Activated gamma-delta T cell treated with Interleukin-2 at 50 U/mL for 16 hours (primary cell): ENCODE measurements at places on chromosomes 5 and 9.

- no peak for DNase-seq
These were observed 541.0 kb downstream of the DTWD2 start for GRCh38 chr5:118447350-118447749.

DNA sequence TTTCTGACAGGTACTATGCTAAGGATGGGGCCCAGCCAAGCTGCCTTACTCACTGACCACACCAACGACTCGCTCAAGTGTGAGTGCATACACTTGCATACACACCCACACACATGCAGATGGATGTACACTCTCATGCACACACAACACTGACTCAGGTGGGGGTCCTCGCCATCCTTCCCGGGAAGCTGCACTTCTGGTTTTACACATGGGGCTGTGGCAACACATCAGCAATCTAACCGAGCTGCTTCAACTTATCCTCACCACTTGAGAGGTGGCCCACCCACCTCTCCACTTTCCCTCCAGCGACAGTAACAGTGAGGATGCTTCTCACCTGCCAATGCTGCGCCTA, 67.2 kb upstream of the SLC25A51 start:
- DNase-seq, result no peak

DNA sequence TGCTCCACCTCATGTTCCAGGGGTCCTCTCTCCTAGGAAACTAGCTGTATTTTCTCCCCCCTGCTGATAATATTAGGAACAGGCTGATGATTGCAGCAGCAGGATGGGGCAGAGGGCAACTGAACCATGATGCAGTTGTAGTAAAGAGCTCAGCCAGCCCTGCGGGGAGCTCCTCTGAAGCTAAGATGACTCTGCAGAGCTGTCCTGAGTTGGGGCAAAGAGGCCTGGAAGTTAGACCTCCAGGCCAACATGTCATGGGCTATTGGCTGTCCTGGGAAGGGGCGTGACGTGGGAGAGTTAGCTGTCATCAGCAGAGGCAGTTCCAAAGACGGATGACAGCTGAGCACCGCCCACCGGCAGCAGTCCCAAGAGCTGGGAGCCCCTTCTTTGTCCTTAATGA, 6.6 kb upstream of the FBP1 start:
- no peak for DNase-seq

DNA sequence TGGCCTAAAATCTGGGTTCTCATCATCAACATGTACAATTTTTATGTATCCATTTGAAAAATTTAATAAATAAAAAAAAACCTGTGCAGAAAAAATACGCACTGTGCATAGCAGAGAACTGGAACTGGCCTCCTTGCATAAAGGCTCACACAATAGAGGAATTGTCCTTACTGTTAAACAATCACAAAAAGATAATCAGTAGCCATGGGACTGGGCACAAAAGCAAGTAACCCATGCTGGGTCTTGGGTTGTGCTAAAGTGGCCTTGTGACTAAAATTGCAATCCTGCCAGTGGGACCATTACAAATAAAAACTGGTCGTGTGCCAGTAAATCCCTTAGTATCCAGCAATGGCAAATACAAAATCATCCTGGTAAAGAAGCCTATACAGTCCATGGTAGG, 1646.6 kb downstream of the MAT2B start:
- no peak for DNase-seq

GRCh38 chr9:83981126-83981871, 694 bp downstream of the RMI1 start:
- DNase-seq, result peak; percentile 6

DNA sequence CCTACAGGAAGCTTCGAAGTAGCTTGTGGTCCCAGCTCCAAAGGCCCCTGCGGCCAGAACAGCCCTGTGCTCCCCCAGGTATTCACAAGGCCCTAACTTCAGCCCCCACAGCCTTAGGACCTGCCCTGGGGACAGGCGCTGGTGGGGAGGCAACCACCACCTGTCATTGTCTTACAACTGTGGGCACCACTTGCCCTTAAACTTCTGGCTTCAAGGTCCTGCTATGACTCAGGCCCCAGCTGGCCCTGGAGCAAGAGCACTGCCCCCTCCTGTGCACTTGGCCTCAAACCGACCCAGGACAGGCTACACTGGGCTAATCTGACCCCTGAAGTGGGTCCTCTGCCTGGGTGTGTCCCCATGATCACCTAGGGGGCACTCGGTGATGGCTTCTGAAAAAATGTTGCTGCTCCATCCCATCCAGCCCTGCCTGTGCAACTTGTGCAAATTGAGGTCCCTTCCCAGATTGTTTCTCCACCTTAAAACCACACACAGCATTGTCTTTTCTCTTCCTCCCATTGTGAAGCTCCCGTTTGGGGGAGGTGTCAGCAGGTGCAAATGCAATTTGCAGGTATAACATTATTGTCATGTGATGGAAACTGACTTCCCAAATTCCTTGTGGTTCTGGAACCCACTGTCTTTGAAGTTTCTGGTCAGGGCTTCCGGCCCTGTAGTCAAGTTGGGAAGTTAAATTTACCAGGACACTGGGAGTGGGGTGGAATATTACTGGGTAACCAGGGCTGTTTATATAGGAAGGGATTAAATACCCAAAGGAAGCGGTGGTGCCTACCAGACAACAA, 1.1 kb upstream of the PROB1 start:
- DNase-seq, result no peak

GRCh38 chr5:56454219-56454862, 221.2 kb upstream of the ANKRD55 start:
- no peak for DNase-seq

DNA sequence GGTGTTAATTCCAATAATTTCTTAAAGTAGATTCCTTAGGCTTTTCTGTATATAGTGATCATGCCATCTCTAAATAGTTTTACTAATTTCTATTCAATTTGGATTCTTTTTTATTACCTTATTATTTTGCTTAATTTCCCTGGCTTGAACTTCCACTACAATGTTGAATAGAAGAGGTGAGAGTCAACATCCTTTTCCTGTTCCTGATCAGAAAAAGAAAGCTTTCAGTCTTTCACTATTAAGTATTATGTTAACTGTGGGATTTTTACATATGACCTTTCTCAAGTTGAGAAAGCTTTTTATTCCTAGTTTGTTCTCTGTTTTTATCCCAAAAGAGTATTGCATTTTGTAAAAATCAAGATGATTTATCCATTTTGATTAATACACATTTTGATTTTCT, 574.5 kb upstream of the TLE4 start:
- no peak for DNase-seq

DNA sequence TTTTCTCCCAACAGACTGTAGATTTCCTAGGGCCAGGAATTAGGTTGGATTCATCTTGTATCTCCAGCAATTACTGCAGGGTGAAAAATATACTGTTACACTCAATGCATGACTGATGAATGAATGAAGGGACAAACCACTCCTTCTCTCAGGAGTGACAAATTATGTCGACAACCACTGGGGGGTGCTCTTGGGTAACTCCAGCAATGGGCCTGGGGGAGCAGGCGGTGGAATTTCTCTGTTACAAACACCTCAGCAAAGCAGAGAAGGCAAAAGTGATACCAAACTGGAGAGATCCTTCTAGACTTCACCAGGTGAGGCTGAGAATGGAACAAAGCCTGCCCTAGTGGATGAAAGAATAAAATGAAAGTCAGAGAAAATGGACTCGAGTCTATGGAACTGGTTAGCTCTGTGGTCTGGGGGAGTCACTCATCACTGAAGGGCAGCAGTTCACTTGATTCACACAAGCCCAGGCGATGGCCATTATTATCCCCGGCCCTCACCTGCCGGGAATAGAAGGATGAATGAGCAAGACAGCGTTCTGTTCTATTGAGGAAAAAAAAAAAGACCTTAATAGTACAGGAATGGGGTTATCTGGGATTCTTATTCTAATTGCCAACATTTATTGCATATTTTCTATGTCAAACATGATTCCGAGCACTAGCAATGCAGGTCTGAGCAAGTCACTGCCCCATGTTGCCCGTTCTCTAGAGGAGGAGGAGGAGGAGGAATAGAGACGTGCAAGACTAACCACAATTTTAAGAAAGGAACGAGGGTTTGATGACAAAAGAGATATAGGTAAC, 341.1 kb downstream of the ASTN2 start:
- DNase-seq, result no peak

DNA sequence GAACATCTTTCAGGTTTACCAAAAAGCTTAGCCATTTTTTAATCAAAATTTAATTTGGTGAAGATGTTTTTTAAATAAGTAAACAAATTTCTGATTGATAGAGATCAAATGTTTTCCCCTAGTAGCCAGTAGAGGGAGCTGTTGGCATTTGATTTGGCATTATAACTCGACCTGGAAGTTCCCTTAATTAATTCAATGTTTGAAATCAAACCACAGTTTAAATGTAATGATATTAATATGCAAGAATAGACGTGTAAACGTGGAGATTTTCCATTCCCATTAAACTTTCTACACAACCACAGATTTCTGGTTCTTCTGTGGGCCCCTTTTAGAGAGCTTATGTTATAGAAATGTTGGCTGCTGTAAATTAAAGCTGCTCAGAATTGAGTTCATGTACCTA, 148.1 kb upstream of the MPDZ start:
- no peak for DNase-seq

DNA sequence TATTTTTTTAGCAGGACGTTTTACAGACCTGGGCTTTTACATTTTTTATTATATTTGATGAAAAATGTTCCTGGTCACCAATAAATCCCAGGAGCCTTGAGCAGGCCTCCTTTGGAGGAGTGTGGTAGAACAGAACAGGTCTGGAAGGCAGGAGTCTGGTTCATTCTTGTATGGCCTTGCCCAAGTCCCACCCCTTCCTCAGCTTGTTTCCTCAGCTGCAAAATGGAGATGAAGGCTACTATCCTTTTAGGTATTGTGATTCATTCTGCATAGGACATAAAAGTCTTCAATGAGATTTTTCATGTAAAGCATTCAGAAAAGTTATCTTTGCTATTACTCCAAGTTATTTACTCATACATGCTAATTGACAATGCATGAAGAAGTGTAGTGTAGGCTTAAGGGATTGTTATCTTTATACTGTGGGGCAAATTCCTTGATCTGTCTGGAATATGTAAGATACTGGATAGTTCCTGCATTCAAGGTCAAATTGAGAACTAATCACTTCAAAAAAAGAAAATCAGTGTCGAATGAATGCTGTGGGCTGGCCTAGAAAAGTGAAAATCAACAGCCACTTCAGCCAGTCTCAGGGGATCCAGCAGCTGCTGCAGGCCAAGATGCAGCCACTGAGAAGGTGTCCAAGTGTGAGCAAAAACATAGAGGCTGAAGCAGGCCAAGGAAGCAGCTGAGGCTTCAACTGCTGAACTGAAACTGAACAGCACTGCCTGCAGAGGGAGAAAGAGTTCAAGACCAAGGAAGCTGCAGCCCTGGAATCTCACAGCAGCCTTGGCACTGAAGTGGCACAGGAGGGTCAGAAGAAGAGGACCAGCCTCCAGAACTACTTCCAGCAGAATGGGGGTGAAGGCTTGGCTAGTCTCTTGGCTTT, 15.5 kb upstream of the SLC36A3 start:
- no peak for DNase-seq

DNA sequence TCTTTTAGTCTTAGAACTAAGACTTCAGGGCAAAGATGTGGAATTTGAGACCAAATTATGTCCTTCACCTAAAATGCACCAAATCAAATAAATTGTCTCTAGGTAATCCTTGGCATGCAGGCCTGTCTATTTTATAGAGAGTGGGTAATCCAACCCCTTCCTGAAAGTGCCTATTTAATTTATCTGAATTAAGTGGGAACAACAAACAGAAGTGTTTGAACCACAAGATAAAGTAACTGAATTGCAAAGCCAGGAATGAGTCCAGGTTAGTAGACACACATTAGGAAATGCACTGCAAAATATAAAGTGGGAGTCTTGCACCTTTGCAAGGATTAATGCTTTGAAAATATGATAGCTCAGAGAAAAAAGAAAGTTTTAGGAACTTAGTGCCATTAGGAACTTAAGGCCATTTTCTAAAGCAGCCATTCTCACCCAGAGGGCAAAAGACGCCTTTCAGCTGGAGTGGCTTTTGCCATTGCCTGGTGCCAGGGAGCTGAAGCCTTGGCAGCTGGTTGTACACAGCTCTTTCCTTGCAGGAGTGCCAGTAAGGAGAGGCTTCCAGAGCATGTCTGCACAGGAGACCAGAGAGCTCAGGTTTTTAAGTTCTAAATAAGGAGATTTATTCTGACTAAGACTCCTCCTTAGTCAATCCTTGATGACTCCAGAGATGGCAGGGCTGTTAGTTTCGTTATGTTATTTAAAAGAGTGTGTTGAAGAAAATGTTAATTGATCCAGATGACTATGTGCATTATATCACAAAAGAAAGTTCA, 151.7 kb upstream of the ELL2 start:
- DNase-seq, result no peak

DNA sequence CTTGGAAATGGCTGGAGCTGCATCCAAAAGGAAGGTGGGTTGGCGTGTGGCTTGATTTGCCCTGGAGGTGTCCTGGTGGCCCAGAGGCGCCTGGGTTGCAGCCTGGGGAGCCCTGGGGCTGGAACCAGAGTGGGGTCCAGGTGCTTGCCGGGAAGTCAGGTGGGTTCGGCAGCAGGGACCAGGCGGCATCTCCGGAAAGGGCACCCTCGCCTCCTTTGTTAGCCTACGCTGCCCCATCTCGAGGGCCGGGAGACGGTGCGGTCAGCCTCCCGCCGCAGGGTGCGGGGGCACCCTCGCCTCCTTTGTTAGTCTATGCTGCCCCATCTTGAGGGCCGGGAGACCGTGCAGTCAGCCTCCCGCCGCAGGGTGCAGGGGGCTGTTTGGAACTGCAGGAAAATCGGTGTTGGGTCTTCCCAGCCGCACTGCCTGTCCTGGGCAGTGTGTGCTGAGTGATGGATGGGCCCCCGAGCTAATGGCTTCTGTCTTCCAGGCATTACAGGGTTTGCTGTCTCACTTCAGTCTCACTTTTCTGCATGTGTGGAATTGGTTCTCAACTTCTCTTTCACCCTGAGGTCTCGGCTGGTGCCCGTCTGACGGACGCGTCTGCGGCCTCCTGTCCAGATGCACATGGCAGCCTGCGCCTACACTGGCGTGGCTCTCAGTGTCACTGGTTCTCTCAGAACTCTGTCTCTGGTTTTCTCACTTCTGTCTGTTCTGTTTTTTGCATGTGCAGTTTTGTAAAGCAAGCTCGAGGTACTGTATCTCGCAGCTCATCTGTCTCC, 139.0 kb downstream of the CACNA1B start:
- DNase-seq, result no peak

GRCh38 chr5:15260356-15261268, 239.4 kb upstream of the FBXL7 start:
- DNase-seq, result no peak

DNA sequence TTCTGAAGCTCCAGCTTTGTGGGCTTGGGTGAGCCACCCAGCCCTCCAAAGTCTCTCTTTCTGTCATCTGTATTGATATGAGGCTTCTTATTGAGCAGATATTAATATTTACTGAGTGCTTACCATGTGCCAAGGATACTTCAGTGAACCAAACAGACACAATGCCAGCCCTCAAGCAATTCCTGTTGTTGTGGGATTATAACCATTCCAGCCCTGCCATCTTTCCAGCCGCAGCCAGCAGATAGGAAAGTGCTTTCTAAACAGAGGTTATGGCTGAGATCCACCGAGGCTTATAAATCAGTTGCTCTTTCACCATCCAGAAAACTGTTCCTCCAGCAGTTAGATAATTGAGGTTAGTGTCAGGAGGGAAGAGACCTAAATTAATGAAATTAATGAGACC, 137.7 kb upstream of the ALDH1B1 start:
- DNase-seq, result no peak
